ENCODE measurements at places on chromosomes 3 and 15.

GRCh38 chr15:67307156-67307555 is 52.6 kb downstream of the IQCH start:
- no peak for DNase-seq

DNA sequence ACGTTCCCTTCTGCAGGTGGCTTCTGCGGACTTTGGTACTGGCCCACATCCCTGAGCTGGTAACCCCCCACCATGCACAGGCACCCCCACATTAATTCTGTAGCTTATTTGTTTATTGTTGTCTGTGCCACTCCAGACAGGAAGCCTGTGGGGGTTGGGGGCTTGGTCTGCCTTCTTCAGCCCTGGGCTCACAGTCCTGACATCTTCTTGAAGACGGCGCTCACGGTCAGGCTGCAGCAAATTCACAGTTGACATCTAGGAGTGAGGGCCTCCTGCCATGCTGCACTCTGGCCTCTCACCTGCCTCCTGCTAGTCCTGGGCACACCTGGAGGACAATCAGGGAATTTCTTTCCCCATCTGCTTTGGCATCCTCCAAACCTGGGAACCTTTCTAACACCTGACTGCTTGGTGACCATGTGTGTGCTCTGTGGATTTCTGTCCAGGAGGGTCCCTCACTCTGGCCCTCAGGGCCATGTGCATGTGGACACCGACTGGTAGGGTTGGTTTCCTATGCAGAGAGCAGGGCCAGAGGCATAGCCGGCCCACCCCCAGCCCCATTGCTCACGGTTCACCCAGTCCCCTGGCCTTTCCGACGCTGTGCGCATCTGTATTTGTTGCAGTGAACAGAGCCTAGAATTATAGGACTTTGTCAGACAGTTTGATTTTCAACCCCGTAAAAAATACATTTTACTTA is 68.8 kb downstream of the APBA2 start:
- no peak for DNase-seq

GRCh38 chr3:146217324-146217723 is 33.6 kb downstream of the PLSCR4 start:
- DNase-seq, result no peak

GRCh38 chr3:39779511-39780230 is 29.7 kb upstream of the MYRIP start:
- DNase-seq, result no peak

DNA sequence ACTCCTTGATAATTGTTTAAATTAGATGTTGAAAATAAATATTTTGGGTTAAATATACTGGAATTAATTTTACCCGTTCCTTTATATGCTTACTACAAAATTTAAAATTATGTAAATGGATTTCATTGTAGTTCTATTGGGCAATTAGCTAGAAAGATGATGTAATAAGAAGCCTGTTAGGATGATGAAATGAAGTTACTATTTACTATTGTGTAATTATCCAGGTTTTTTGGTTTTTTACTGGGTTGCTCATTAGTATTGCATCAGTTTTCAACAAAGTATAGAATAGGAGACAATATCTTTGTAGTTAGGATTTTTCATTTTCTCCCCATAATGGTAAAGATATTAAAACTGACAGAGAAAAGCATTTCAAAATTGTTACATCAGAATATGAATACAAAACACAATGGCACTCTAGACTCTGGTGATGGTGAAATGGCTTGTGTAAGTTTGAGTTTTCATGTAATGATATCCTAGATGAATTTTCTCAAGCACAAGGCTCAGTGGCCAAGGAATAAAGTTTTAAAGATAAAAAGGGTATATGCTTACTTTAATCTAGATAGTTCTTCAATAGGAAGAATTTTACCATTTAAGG is 222.0 kb downstream of the P3H2 start:
- DNase-seq, result no peak

- DNase-seq, result no peak
These were observed 89.0 kb upstream of the PFN2 start for GRCh38 chr3:150059729-150060128.

GRCh38 chr3:173618148-173618547 is 220.6 kb downstream of the NLGN1 start:
- no peak for DNase-seq

DNA sequence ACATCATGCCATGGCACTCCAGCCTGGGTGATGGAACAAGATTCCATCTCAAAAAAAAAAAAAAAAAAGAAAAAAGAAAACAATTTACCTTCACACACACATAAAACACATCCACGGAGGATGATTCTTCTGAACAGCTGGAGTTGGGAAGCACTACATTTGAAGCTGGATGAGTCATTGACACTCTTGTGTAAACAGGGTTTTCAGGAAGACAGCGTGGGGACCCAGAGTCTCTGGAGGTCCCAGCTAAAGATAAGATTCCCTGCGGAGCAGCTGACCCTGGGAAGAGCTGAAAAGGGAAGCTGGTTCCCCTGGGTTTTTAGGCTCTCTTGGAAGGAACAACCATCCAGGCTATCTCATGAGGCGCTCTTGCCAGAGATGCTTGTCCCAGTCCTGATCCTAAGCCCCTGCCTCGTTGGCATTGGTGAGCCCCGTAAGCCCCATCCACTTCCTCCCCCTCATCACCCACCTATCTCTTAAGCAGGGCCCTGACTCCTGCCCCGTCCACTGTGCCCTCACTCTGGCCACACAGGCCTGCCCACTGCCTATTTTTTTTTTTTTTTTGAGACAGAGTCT is 32.0 kb upstream of the FURIN start:
- DNase-seq, result no peak

- DNase-seq, result no peak
These were observed 134.8 kb downstream of the RBMS3 start for GRCh38 chr3:29415482-29416223.

DNA sequence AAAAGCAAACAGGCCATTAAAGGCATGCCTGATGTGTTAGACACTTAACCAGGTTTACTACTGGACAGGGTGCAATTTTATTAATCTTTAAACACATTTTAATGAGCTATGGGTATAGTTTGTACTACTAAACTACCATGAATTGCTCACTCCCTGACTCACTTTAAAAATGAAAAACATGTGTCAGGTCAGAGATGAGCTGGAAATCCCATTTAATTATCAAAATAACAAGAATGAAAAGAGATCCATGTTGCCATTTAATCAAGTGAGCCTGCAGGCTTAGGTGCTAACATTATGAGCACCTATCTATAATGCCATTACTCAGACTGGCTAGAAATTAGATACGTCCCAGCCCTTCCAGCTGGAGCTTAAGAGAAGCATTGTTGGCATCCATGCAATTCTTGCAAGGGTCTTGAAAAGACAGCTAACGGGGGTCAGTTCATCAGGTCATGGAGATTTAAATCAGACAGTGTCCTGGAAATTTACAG is 224.4 kb downstream of the THRB start:
- DNase-seq, result no peak

- DNase-seq, result no peak
These were observed 15.6 kb downstream of the LRRK1 start for GRCh38 chr15:100934726-100935125.

GRCh38 chr15:97947465-97948260 is 12.8 kb upstream of the ARRDC4 start:
- no peak for DNase-seq

DNA sequence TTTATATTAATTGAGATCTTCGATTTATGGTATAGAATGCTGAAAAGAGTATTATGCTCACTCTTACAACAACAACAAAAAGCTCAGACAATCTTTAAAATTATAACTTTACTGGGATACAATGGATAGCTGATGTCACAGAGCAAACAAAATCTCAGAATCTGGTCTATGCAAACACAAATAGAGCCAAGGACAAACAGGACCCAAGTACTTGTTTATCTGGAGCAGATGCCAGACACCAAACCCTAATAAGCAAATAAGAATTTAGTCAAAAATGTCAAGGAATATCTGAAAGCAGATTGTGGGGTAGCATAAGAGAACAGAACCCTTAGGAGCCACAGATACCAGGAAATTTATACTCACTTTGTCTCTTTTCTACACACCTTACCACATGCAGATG is 302.2 kb downstream of the CGGBP1 start:
- no peak for DNase-seq

- DNase-seq, result no peak
These were observed 22.3 kb upstream of the SACM1L start for GRCh38 chr3:45666757-45667431.

All from WERI-Rb-1 (cell line).